ENCODE measurements at places on chromosomes 2 and 18.

- DNase-seq: no peak
These were observed 73.3 kb upstream of the SP3 start for GRCh38 chr2:174038462-174038861.

DNA sequence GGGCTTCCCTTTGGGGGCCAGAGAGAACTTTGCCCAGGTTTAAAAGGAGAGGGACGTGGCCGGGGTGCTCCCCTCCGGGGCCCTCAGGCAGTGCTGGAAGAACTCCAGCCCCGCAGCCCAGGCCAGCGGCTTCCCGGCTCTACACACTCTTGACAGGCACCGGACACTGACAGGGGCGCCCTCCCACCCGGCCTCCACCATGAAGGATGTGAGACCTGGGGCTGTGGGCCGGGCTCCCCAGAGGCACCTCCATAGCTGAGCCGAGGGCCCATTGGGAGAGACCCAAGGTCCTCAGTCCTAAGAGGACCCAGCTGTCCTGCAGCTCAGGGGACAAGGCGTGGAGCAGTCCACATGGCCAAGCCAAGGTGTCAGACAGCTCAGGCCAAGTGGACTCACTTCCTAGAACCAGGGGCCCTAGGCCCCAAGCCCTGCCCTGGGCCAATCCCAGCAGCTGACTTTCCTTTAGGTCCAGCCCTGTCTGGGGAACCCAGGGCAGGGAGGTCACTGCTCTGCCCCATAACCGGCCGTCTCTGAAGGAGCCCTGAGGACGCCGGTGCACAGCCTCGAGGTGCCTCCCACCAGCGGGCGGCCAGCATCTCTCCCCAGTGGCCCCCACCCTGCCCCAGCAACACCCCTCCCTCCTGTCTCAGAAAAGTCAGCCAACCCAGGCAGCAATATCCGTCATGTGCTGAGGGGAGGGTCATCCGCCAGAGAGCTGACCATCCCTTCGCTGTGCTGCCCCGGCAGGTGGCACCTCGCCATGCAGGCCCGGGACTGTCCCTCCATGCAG lies 51.8 kb downstream of the BIN1 start:
- DNase-seq: no peak

GRCh38 chr2:46119453-46119852 lies 177.8 kb upstream of the EPAS1 start:
- DNase-seq: no peak

DNA sequence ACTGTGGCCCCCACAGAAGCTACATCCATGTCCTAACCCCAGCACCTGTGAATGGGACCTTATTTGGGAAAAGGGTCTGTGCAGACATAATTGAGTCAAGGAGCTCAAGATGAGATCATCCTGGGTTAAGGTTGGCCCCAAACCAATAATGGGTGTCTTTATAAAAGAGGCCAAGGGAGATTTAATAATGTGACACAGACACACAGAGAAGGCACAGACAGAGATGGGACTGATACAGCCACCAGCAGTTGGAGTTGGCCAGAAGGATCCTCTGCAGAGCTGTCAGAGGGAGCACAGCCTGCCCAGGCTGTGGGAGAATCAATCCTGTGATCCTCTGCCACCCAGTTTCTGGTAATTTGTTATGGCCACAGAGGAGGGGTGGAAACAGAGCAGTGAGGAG lies 26.0 kb downstream of the SNORC start:
- DNase-seq: no peak

GRCh38 chr2:174004905-174005605 lies 39.9 kb upstream of the SP3 start:
- no peak for DNase-seq

DNA sequence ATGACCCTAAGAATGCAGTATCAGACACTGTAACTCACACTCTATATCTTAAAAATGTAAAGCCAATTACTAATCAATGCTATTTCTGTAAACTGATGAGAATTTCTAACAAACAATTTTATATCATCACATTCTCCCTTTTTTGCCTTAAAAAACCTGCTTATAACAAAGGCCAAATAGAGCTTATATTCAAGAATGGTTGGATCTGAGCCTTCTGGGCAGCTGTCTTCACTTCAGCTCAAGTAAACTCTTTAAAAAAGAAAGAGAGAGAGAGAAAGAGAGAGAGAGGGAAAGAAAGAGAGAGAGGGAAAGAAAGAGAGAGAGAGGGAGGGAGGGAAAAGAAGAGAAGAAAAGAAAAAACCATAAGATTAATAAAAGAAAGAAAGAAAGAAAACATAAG lies 231.8 kb downstream of the KCNE4 start:
- DNase-seq: no peak

DNA sequence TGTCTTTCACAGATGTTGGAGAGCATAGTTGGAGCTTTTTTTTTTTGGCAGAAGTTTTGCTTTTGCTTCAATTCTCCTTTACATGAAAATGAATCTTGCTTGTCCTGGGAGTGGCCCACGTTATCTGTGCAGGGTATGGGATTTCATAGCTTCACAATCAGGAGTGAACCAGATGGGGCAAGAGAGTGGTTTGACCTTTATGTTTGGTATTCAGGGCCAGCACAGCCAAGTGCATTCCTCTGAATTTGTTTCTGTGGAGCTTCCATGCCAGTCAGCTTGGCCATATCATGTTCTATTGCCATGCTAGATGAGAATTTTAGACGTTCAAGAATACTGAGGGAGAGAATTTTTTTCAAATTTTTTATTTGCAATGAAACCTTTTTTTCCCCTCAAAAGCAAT lies 116.6 kb downstream of the PRPF40A start:
- DNase-seq: no peak

- no peak for DNase-seq
These were observed 37.3 kb downstream of the DARS1 start for GRCh38 chr2:135948141-135948540.

- DNase-seq: no peak
These were observed 418.6 kb downstream of the ZNF521 start for GRCh38 chr18:24933345-24933744.

- DNase-seq: no peak
These were observed 194.9 kb upstream of the POU3F3 start for GRCh38 chr2:104658904-104659591.

DNA sequence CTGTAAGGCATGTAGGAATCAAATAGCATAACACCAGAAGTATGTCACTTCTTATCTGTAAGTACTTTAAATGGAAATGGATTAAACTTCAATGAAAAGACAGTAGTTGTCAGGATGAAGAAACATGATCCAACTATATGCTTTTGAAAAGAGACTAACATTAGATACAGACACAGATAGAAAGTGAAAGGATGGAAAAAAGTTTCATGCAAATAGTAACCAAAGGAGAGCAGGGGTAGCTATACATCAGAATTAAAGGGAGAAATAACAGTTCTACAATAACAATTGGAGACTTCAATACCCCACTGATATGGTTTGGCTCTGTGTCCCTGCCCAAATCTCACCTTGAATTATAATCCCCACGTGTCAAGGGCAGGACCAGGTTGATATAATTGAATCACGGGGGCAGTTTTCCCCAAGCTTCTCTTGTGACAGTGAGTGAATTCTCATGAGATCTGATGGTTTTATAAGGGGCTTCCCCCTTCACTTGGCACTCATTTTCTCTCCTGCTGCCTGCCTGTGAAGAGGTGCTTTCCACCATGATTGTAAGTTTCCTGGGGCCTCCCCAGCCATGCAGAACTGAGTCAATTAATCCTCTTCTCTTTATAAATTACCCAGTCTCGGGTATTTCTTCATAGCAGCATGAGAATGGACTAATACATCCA lies 205.4 kb upstream of the CDH2 start:
- DNase-seq: no peak

DNA sequence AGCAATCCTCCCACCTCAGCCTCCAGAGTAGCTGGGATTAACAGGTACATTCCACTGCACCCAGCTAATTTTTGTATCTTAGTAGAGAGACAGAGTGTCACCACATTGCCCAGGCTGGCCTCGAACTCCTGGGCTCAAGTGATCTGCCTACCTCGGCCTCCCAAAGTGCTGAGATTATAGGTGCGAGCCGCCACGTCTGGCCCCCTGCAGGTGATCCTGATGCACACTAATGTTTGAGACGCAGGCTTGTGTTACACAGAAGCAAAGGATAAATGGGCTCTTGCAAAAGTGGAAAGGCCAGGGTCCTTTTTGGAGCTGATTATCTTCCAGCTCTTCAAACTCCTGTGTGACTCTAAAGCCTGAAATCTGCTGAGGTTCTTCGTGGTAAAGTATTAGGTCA lies 84.2 kb downstream of the TGFA start:
- DNase-seq: no peak

DNA sequence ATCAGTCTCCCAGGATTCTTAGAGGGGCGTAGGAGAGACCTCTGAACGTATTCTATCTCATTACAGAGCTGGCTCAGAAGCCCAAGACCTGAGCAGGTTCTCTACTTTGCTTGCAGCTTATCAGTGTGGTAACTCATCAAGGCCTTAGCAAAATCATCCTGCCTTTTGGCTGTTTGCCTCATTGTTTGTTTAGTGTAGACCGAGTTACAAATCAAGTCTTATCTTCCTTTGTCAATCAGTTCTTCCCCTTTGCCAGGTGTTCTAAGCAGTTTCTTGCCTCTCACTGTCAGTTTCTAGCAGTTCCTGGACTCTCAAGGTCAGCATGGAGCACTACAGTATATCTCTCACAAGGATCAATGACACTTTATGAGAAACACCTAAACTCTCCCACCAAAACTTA lies 30.9 kb upstream of the NAB1 start:
- no peak for DNase-seq

GRCh38 chr18:8780227-8780626 lies 74.9 kb downstream of the MTCL1 start:
- DNase-seq: no peak

GRCh38 chr2:97950329-97951154 lies 45.2 kb downstream of the TMEM131 start:
- no peak for DNase-seq

DNA sequence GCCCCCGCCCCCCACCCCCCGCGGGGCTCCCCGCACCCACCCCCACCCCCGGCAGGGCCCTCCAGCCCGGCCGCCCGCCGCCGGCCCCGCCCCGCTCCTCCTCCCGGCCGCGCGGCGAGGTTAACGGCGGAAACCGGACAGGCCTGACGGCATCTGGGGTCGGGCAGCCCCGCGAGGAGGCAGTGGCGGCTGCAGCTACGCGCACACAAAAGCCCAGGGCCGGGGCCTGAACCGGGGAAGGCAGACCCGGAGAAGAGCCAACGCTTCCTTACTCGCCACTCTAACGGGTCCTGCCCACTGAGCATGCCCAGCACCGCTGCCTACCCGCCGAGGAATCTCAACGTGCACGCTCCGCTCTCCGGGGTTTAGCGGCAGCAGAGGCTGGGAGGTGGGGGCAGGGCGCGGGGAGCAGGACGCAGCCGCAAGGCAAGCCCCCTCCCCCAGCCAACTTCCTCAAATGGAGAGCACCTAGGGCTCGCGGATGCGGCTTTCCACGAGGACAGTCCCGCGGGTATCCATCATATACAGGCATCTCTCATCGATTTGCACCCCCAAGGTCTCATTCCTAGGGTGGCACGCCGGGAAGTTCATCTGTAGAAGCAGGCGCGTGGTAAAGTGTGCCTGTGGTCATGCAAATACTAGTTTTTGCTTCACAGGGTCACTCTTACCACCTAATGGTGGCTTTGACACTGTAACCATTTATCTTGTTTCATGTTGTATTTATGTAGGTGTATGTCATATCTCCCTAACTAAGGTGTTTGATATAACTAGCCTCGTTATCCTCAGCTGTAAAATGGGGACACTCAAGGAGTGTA lies at the start of gene MEMO1:
Gene MEMO1, minus strand, starts transcription at position 339 of the 815 bp plus-strand sequence. CDS start 761 bp downstream, outside the sequence.
- peak; percentile 79 for DNase-seq

GRCh38 chr2:32949260-32949659 lies 2.5 kb downstream of the LTBP1 start:
- no peak for DNase-seq

DNA sequence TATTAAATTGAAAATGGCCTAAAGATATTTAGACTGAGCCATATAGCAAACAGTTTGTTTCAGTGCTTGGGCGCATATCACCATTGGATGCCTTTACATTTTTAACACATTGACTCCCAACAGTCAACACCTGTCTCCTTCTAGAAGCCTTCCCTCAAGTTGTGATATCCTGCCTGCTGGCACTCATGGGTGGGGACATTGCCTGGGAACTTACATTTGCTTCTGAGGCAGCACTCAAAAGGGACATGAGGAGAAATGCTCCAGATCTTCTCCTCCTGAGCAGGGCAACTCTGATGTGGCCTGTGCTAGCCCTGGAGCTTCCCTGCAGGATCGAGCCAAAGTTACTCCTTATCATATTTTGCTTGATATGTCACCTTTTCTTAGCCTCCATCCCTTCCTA lies 392.2 kb downstream of the CDH7 start:
- DNase-seq: no peak

Data from stimulated activated CD8-positive, alpha-beta memory T cell treated with anti-CD3 and anti-CD28 coated beads, Interleukin-15, amount 100 ng/mL, for 4 hours (primary cell).